Activated CD8-positive, alpha-beta memory T cell treated with anti-CD3 and anti-CD28 coated beads, Interleukin-2, amount 10 ng/mL, durations not matched to agents 7 days and 5 days (primary cell): ENCODE measurements at places on chromosomes 3 and 15.
A peak's percentile ranks its signal among the peaks of the same experiment; 100 is the strongest.

- DNase-seq, result no peak
Observed at GRCh38 chr3:6867269-6867668, 6.4 kb downstream of the GRM7 start.

GRCh38 chr15:29457729-29458128 lies 188.1 kb upstream of the NSMCE3 start:
- DNase-seq, result no peak

- DNase-seq, result no peak
Observed at GRCh38 chr3:10354361-10355015, 33.6 kb upstream of the SEC13 start.

GRCh38 chr3:18302517-18302916 lies 122.6 kb downstream of the SATB1 start:
- DNase-seq, result no peak

DNA sequence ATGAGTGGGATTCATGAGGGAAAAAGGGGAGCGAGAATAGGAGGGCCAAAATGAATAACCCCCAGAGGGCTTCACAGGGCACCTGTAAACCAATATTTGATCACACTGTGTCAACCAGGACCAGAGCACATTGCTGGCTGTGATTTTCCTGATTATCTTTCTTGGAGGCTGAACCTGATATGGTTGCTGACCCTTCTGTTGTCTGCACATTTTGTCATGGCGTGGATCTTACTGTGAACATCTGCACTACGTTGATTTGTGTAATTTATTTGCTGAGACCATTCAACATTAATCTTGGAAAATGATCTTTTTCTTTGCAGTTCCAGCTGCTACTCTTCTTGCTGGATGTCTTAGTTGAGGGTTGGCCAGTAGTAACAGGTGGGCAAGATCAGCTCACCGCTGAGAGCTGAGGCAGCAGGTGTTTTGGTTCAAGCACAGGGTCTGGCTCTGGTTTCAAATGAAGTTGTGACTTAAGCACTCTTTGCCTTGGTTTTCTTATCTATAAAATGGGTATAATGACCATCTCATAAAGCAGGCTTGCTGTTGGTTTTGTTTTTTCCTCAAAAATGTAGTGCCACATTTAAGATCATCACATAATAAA lies 61.2 kb downstream of the ARHGEF26 start:
- no peak for DNase-seq

GRCh38 chr15:58043192-58043903 lies 22.2 kb downstream of the ALDH1A2 start:
- DNase-seq, result peak; percentile 48

DNA sequence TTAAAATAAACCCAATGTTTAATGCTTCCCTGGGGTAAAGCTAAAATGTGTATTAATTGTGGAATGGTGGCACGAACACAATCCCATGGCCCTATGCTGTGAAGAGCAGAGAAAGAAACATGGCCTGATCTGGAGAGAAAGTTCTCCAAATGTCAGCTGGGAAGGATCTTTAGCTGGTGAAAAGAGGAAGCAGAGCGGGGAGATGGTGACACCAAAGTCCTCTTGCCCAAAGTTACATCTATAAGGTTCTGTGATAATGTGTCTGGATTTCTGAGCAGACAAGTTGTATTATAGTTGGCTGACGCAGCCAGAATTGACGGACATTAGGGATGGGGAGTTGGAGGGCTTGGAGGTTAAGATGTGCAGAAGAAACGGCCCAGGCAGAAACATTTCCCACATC lies 196.2 kb downstream of the CHST2 start:
- no peak for DNase-seq

- no peak for DNase-seq
Observed at GRCh38 chr3:149180057-149180573, 41.5 kb downstream of the CP start.

GRCh38 chr3:98209244-98209643 lies 42.7 kb downstream of the OR5H15 start:
- DNase-seq, result no peak

GRCh38 chr15:48634893-48635292 lies 10.6 kb downstream of the FBN1 start:
- no peak for DNase-seq

DNA sequence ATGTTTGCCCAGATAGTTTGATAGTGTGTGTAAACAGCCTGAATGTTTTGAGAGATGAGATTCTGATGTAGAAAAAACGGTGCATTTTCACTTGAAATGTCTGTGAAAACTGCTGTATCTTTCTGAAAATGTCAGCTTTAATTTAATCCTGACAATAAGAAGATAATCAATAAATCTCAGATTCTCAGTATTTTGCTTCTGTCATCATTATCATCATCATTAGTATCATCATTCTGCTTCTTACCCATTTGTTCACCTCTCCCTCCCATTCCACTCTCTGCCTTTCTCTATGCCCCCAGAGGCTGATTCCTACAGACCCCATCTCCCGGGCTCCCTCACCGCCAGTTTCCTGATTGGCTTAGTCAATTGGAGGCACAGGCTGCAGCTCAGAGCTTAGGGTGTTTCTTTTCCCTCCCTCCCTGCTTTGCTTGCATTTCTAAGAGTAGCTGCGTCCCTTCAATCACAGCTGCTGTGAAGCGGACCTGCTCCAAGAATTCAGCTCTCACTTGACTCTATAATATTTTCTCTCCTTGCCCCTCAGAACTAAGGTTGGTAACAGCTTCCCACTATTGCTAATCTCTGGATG lies 8.2 kb upstream of the SNTN start:
- DNase-seq, result no peak

GRCh38 chr3:2023959-2024358 lies 74.7 kb upstream of the CNTN4 start:
- DNase-seq, result no peak

GRCh38 chr3:131421301-131421700 lies 39.7 kb downstream of the NUDT16 start:
- DNase-seq, result no peak

DNA sequence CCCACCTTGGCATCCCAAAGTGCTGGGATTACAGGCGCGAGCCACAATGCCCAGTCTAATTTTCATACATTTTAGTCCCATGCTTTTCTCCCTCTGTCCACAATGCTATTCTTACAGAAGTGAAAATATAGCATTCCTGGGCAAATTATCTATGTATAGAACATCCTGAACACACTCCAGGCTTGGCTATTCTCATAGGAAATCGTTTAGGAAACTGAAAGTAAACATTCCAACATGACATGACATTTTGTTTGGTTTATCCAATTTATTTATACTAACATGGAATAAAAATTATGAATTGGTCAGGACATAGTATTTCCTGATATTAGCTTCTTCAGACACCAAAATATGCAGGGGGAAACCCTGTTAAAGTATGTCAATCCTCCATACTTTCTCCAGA lies 52.6 kb downstream of the SYNM start:
- DNase-seq, result no peak

- DNase-seq, result no peak
Observed at GRCh38 chr15:68339481-68339880, 61.9 kb downstream of the FEM1B start.

- no peak for DNase-seq
Observed at GRCh38 chr3:54299169-54299935, 177.0 kb downstream of the CACNA2D3 start.

DNA sequence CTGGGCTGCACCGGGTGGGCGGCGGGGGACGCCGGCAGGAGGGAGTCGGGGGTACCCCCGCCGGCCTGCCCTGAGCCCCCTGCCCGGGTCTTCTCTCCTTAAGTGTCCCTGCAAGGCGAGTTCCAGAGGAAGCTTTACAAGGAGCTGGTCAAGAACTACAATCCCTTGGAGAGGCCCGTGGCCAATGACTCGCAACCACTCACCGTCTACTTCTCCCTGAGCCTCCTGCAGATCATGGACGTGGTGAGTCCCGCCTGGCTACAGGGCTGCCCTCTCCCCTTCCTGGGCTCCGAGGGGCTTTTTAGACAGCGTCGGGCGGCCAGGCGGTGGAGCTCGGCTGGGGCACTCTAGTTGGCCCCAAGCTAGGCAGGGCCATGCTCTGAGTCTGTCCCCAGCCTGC lies 480 bp downstream of the CHRNA7 start:
- no peak for DNase-seq

GRCh38 chr3:133237380-133237779 lies 162.5 kb upstream of the BFSP2 start:
- DNase-seq, result no peak

DNA sequence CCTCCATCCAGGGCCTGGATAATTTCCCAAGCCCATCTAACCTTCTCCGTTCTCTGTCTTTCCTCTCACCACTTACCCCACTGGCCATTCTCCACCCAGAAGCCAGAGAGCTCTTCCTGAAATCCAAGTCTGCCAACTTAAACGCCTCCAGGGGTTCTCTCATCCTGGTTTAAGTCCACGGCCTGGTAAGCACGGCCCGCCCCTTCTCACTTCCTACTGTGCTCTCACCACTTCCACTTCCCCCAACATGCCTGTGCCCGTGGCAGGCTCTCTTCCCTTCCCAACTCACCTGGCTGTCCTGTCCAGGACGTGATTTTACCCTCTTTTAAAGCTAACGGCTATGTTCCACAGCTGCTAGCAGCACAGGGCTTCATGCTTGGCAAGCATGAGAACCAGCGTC lies 1.7 kb upstream of the CX3CR1 start:
- DNase-seq, result no peak

GRCh38 chr15:41571948-41572347 lies 12.9 kb downstream of the TYRO3 start:
- no peak for DNase-seq

DNA sequence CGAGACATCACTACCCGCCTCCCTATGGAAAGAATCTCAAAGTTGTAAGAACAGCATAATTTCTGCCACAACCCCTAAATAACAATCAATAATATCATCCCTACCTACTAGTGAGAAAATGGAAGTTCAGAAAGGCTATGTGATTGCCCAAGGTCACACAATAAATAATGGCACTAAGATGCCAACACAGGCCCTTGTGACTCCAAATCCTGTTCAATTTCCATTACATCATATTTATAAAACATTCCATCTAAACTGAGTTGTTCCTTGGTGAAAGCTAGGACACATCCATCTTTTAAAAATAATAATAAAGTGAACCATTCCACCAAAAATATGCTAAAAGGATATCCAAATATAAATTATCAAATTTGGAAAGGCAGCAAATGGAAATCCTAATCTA lies 144.6 kb downstream of the MAGI1 start:
- DNase-seq, result no peak

DNA sequence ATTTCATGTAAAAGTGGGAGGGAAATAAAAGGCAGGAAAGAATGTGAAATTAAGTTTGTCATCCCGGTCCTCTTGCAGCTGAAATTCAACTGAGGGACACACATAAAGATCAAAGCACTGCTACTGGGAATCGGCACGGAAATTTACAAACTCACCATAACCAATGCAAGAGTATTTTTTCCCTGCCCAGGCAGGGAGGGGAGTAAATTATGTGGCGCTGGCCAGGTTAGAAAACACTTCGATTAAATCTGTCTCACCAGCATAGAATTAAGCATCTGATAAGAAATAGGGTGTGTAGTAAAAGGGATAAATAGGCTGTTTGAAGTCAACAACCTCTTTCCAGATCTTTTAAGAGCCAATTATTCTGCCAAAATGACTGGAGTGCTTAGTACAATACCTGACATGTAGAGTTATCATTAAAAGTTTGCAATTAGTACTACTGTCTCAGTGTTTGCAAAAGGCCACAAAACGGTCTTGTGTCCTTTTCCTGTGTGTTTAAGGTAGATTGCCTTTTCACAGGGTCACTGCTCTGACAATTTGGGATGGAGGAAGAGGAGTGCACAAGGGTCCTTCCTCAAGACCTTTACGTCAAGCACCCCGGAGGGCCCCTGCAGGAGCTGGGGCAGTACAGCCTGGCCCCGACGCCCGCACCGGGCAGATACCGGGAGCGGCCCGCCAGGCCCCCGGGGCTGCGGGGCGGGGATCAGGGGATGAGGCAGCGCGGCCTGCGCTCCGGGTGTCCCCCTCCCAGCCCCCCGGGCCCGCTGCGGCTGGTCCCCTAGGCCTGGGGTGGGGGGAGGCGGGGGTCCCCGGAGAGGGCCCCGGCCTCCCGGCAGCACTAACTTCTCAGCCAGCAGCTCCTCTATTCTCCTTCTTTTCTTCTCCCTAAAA lies 651 bp downstream of the UBA3 start:
- DNase-seq, result no peak

DNA sequence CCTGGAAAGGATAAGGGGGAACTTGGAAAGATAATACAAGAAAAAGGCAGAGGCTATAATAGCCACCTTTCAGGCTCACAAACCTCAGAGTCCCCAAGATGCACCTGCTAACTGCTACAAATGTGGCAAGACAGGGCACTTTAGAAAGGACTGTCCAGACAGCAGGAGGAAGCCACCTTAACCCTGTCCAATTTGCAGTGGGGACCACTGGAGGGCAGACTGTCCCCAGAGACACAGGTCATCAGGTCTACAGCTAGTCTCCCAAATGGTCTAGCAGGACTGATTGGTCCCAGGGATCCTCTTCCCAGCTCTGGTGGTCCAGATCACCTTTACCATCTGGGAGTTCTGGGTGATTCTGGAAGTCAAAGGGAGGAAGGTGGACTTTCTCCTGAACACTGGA lies 882.5 kb upstream of the GBE1 start:
- DNase-seq, result no peak

- no peak for DNase-seq
Observed at GRCh38 chr3:64266065-64266931, 41.0 kb upstream of the PRICKLE2 start.

- no peak for DNase-seq
Observed at GRCh38 chr3:117366574-117366973, 657.0 kb downstream of the TUSC7 start.

DNA sequence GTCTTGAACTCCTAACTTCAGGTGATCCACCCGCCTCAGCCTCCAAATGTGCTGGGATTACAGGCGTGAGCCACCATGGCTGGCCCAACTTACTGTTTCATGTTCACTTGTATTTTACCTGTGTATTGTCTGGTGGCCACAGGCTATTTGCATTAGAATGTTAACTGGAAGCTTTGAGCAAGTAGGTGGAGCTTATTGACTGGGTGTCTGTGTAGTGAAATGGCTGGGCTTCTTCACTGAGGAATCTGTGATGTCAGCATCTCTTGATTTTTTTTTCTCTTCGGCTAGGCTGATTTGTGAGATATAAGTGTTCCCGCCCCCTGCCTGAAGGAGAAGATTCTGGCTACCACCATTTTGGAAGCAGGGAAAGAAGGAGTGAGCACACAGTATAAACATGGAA lies 237.8 kb upstream of the PEX5L start:
- DNase-seq, result no peak

- no peak for DNase-seq
Observed at GRCh38 chr3:141106842-141107241, 55.7 kb downstream of the SPSB4 start.

GRCh38 chr15:83166218-83166617 lies 41.4 kb downstream of the HDGFL3 start:
- DNase-seq, result no peak
